ENCODE measurements at places on chromosomes 11 and 22. TPM values are rescaled to one million over a fixed set of nuclear protein-coding genes. Genes with fewer than 3 reads are reported as not detected.

- DNase-seq = peak; percentile 36
These were observed 1.2 kb upstream of the FAR1 start for GRCh38 chr11:13667245-13667644.

- DNase-seq = no peak
These were observed 109.3 kb downstream of the NECTIN1 start for GRCh38 chr11:119619665-119620064.

DNA sequence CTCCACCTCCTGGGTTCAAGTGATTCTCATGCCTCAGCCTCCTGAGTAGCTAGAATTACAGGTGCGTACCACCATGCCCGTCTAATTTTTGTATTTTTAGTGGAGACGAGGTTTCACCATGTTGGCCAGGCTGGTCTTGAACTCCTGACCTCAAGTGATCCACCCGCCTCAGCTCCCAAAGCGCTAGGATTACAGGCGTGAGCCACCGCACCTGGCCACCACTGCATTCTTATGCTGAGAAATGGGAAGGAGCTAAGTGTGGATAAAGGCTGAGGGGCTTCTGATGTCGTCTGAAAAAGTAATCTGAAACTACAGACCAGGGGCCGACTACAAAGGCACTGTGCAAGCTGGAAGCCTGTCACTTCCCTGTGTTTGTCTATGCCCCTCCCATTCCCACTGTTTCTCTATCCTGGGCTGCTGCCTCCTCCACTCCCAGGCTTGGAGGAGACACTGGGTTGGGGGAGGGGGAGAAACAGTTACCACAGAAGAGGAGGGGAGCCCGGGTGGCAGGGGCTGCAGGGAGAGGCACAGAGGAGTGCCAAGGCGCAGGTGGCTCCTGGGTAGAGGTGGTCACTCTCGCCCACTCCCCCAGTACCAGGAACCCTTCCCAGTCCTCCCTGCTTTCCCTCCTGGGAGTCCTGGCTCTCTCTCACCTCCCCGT lies 2.9 kb upstream of the MTA2 start:
- no peak for DNase-seq

MS4A12 gene
- not detected for total RNA-seq

- DNase-seq = no peak
These were observed 23.4 kb downstream of the MRPL16 start for GRCh38 chr11:59787255-59787588.

LRRC10B gene
- total RNA-seq = 9.2 TPM

- peak; percentile 51 for DNase-seq
These were observed 346 bp downstream of the FJX1 start for GRCh38 chr11:35618497-35619115.

DNA sequence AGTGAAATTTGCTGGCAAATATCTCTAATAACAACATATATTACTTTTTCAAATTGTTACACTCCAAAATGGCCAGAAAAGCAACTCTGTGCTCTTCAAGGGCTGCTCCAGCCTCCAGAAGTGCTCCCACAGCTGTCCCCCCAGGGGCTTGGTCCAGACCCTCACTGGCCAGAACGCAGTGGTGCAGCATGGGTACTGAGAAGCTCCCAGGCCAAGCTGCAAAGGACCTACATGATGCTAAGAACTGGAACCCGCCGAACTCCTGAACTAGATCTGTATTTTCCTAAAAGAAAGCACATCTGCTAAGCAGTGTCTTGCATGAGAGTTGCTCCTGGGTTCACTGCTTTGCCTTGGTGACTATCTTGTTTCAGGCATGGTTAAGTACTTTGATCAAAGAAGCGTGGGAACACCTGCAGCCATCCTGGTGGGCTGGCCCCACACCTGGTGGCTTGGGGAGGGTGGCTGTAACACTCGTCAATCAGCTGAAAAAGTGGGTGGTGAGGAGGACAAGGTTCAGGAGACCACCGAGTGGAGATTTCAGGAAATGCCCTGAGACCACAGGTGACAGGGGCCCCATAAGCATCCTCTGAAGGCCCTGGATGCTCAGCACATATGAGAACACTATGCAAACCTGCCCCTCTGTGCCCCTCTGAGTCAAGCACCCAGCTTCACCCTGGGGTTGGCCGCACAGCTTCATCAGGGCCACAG lies 72.7 kb upstream of the PITPNB start:
- no peak for DNase-seq

GRCh38 chr11:78094250-78094649 lies 14.6 kb upstream of the NDUFC2 start:
- DNase-seq = no peak

LYVE1 gene
- total RNA-seq = 51.2 TPM
